ENCODE measurements at places on chromosomes 11 and 22. TPM values are rescaled to one million over a fixed set of nuclear protein-coding genes. Genes with fewer than 3 reads are reported as not detected.

The MS4A4E gene
- total RNA-seq, result 1.3 TPM

The UCP3 gene
- under 0.01 TPM for total RNA-seq

The PDGFB gene
- total RNA-seq, result 9.5 TPM

The B4GALNT4 gene
- total RNA-seq, result 4.2 TPM

The OR5W2 gene
- not detected for total RNA-seq

The CCDC73 gene
- total RNA-seq, result not detected

- no peaks in the 10 kb centered on the region for H3K27me3 ChIP-seq
- no peak for DNase-seq
- H3K4me1 ChIP-seq, result peaks cover 31% of the 10 kb centered on the region
- no peak overlapping the region for H3K27ac ChIP-seq
These were observed 2.9 kb upstream of the BTBD10 start for GRCh38 chr11:13465909-13466371.

DNA sequence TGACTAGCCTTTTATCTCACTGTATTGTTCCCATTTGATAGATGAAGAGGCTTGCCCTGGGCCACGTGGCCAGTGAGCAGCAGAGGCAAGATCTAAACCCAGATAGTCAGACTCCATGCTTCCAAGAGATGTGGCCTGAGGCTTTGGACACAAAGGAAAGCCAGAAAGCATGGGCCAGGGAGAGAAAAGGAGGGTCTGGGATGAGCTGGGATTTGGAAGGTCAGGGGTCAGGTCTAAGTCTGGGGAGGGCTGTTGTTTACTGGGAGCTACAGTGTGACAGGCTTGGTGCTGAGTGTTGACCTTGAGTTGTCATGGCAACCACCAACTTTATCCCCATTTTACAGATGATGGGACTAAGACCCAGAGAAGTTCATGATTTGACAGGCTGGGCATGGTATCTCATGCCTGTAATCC, 2.1 kb downstream of the SLC35E4 start:
- no peaks in the 10 kb centered on the region for H3K36me3 ChIP-seq
- peaks cover 49% of the 10 kb centered on the region for H3K4me1 ChIP-seq
- no peak overlapping the region for H3K27ac ChIP-seq
- no peak overlapping the region for H3K4me3 ChIP-seq
- no peaks in the 10 kb centered on the region for H3K27me3 ChIP-seq

- H3K27me3 ChIP-seq, result no peaks in the 10 kb centered on the region
- no peak overlapping the region for H3K4me3 ChIP-seq
- H3K27ac ChIP-seq, result no peak overlapping the region
- H3K36me3 ChIP-seq, result peaks cover 6% of the 10 kb centered on the region
These were observed 38.8 kb downstream of the SMCO4 start for GRCh38 chr11:93504110-93505095.

GRCh38 chr22:46052331-46052771, 75.4 kb upstream of the WNT7B start:
- H3K4me3 ChIP-seq, result peak overlapping the region; percentile 80
- DNase-seq, result peak; percentile 26
- H3K4me1 ChIP-seq, result peaks cover 85% of the 10 kb centered on the region
- H3K36me3 ChIP-seq, result peaks cover 9% of the 10 kb centered on the region
- peak overlapping the region; percentile 100 for H3K27ac ChIP-seq

Measured in stomach (tissue), 19 donors.